ENCODE measurements at places on chromosomes 6 and 20.

- DNase-seq: no peak
Measured at GRCh38 chr6:106757267-106757666, 127.9 kb downstream of the QRSL1 start.

GRCh38 chr6:85640821-85641220, 1.9 kb downstream of the SYNCRIP start:
- DNase-seq: no peak

DNA sequence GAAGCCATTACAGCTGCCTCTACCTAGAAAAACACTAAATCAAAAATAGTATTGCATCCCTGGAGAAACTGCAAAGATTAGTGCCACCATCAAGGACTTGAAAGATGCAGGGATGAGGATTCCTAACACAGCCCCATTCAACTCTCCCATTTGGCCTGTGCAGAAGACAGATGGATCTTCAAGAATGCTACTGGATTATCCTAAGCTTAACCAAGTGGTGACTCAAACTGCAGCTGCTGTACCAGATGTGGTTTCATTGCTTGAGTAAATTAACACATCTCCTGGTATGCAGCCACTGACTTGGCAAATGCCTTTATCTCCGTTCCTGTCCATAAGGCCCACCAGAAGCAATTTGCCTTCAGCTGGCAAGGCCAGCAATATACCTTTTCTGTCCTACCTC, 117.4 kb downstream of the TBC1D32 start:
- no peak for DNase-seq

GRCh38 chr6:51396583-51396982, 577.9 kb downstream of the TFAP2B start:
- no peak for DNase-seq
